ENCODE measurements at places on chromosomes 4 and X. TPM values are rescaled to one million over a fixed set of nuclear protein-coding genes. Genes with fewer than 3 reads are reported as not detected.
A peak's percentile ranks its signal among the peaks of the same experiment; 100 is the strongest.

CXXC4 gene
- 3.3 TPM for total RNA-seq

DNA sequence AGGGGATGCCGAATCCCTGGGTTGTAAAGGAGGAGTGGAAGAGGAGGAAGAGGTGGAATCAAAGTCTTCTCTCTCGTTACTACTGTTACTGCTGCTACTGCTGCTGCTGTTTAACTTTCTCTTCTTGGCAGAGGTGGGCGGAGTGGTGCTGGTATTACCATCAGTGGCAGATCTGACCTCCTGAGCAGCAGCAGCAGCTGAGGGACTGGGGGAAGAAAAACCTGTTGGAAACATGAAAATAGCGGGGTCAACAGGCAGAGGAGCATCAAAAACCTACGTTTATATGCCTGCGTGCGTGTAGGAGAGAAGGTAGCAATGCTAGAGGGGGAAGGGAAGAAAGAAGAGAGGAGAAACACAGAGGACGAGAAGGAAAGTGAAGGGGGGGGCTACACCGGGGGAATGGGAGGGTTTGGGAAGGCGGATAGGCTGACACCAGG lies 339 bp downstream of the CUL4B start:
- H3K27me3 ChIP-seq = no peaks in the 10 kb centered on the region
- H3K4me3 ChIP-seq = peak overlapping the region; percentile 60
- no peak for DNase-seq
- no peaks in the 10 kb centered on the region for H3K36me3 ChIP-seq
- H3K27ac ChIP-seq = peak overlapping the region; percentile 89

DNA sequence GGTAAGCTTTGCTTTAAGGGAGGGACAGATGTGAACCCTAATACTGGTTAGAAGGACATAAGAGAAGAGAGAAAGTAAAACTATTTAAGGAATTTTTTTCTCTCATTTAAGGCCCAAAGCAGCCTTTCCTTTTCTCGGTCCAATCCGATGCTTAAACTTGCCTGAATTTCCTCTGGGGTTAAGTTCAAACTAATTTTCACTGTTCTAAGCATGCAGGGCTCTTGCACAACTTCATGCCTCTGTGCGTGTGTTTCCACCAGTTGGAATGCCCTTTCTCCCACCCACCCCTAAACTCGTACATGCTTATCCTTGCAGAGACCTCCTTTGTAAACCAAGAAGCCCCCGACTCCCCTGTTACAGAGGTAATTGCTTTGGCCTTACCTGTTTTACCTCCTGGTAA lies 204.7 kb downstream of the CBR4 start:
- H3K36me3 ChIP-seq = no peaks in the 10 kb centered on the region
- H3K4me1 ChIP-seq = no peaks in the 10 kb centered on the region
- DNase-seq = no peak
- H3K27ac ChIP-seq = no peak overlapping the region

DNA sequence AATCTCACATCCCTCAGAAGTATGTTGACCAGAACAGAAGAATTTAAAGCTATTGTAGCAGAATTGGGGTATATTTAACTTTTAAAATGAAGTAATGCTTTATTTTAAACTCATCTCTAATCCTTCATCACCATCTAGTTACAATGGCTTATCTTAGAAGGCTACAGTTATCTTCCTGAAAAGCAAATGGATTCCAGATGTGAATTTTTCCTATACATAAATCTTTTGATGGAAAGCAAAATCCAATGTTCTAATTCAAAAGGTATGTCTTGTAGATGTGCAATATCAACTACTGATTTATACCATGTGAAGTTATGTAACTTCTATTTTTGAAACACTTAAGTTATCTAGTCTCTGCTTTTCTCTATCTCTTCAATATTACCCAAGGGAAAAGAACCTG lies 47.6 kb downstream of the CCNG2 start:
- no peaks in the 10 kb centered on the region for H3K27me3 ChIP-seq
- H3K4me3 ChIP-seq = no peak overlapping the region
- H3K4me1 ChIP-seq = no peaks in the 10 kb centered on the region
- DNase-seq = no peak
- no peaks in the 10 kb centered on the region for H3K36me3 ChIP-seq

GRCh38 chr4:189202182-189202868 lies 738.3 kb upstream of the FRG1 start:
- no peaks in the 10 kb centered on the region for H3K36me3 ChIP-seq
- no peak overlapping the region for H3K4me3 ChIP-seq
- no peaks in the 10 kb centered on the region for H3K27me3 ChIP-seq
- DNase-seq = no peak

DNA sequence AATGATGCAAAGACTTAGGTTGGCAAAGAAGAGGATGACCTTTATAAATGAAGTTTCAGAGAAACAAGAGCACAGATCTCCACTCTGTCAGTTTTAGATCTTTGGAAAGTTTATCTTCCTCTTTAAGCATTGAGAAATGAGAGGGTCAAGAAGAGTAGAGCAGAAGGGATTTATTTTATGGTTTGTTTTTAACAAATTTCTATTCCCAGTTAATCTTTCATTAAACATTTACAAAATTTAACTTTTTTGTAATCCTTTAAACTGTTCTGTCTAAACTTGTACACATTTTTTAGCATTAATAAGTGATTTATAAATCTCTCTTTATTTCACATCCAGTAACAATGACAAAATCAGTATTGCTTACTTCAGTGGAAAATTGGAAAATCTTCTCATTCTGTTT lies 875.0 kb upstream of the IGFBP7 start:
- no peaks in the 10 kb centered on the region for H3K4me1 ChIP-seq
- no peak for DNase-seq
- H3K27ac ChIP-seq = no peak overlapping the region
- no peak overlapping the region for H3K4me3 ChIP-seq
- H3K36me3 ChIP-seq = no peaks in the 10 kb centered on the region

DNA sequence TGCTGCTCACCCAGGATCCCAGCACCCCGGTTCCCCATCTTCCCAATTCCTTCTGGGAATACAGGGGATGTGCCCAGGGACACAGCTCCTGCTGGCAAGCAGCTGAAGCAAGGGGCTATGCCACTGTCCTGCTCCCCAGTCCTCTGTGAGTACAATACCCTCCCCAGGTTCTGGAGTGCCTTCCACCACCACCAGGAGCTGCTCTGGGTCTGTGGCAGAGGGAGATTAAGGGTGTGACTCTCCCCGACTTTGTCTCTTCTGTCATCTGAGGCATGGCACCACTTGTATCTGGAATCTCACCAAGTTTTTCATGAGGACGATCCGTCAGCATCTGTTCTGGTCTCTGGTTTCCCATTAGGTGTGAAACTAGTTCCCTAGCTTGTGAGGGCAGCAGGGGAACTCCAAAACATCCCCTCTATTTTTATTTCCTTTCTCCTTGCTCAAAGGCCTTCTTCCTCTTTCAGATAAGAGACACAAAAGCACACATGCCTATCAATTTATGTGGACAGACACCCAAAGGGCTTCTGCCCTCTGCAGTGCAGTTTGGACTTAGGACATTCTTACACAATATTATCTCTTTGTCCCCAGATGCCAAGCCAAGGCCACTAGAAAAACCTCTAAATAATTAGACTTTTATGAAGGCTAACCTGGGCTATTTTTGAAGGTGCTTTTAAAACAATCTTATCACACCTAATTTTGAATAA lies 26.8 kb downstream of the MGST2 start:
- peaks cover 3% of the 10 kb centered on the region for H3K4me1 ChIP-seq
- H3K27me3 ChIP-seq = no peaks in the 10 kb centered on the region
- no peak for DNase-seq
- no peaks in the 10 kb centered on the region for H3K36me3 ChIP-seq
- peak overlapping the region; percentile 82 for H3K27ac ChIP-seq

GRCh38 chr4:150181536-150181935 lies 103.3 kb downstream of the DCLK2 start:
- no peaks in the 10 kb centered on the region for H3K4me1 ChIP-seq
- DNase-seq = no peak
- H3K36me3 ChIP-seq = no peaks in the 10 kb centered on the region
- no peak overlapping the region for H3K4me3 ChIP-seq
- H3K27me3 ChIP-seq = no peaks in the 10 kb centered on the region

- H3K36me3 ChIP-seq = no peaks in the 10 kb centered on the region
- H3K27me3 ChIP-seq = no peaks in the 10 kb centered on the region
- H3K27ac ChIP-seq = no peak within 1 kb of the TSS
- no peak for DNase-seq
Measured at GRCh38 chrX:152637649-152638442, at the start of gene GABRQ. Gene GABRQ (plus strand): TSS chrX:152637895. CDS start chrX:152638203, 308 bp downstream.

Data from Peyer's patch (tissue), 4 donors.